Activated naive CD8-positive, alpha-beta T cell treated with anti-CD3 and anti-CD28 coated beads, Interleukin-2, amount 50 U/mL, for 24 hours (primary cell): ENCODE measurements at places on chromosomes 1 and 21.
A peak's percentile ranks its signal among the peaks of the same experiment; 100 is the strongest.

- DNase-seq, result no peak
Measured at GRCh38 chr1:206797534-206798383, 25.5 kb upstream of the IL10 start.

DNA sequence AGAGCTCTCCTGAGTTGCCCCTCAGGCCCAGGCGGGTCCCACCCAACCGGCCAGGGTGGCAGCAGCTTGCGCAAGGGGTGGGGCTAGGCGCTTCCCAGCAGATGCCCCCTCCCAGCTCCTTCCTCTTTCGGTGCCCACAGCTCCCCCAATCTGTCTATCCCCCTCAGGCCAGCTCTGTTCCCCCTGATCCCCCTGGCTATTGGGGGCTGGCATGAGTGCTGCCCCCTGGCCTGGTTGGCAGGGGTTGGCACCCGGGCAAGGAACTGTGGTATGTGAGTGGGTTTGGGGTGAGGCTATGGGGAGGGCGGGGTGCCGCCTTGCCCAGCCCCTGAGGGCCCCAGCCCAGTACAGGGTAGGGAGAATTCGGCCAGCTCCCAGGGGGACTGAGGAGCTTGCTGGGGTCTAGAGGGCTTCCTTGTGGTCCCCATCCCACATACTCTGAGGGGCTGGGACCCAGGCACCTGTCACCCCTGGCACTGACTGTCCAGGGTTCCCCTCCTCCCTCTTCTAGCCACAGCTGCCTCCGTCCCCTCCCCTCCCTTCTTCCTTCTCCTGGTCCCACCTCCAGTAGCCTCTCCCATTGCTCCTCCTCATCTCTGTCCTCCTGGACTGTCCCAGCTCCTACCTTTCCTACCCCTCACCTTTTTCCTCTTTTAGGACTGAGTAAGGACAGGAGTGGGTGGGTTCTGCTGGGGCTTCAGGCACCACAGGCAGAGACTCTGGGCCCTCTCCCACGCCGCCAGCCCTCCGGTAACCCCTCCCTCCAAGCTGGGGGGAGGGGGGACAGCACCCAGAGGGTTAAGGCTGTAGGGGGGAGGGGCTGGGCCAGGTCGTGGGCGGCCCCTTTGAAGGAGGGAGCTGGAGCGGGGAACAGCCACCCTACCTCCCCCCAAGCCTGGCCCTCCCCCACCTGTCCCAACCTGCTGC lies 5.7 kb downstream of the ZBTB7B start:
- peak; percentile 35 for DNase-seq

- no peak for DNase-seq
Measured at GRCh38 chr21:33348706-33349105, 23.9 kb downstream of the IFNAR1 start.

DNA sequence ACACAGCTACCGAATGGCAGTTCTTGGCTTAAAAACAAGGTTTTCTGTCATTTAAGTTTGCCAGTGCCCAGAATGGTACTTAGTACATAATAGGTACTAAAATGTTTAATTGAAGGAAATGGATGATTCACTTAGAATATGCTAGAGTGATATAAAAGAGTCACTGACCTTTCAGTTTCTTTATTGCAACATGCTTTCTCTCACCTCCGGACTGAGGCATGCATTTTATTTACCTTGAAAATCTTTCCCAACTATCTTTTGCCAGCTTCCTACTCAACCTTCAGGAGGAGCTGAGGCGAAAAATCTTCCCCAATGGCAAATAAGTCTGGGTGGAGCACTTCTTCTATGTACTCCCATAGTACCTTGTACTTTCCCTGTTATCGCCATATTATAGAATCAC lies 244.9 kb downstream of the ZNF648 start:
- no peak for DNase-seq

- DNase-seq, result no peak
Measured at GRCh38 chr1:74690364-74690696, 16.7 kb upstream of the ERICH3 start.

GRCh38 chr1:109161858-109162606 lies 48.1 kb downstream of the ELAPOR1 start:
- DNase-seq, result peak; percentile 15

DNA sequence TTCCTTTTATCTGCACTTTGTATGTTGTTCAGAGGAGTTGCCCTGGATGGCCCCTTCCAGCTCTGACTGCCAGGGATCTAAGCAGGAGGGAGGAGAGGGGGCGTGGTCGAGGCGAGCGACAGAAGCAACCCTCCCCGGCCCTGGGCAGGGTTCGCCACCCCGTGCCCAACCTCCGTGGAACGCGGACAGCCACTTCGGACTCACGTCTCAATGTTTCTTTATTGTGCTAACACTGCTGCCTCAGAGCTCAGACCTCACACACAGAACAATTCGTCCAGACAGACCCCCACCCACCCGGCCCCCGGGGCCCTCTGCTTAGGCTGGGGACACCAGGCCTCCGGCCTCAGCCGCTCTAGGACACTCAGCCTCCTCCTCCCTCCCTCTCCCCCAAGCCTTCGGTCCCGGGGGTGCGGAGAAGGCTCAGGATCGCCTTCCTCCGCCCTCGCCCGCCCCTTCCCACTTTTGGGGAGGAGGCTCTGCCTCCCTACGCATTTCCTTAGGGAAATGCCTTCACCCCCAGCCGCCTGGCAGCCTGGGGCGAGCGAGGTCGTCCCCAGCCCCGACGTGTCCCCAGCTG lies 8.3 kb downstream of the VSIG8 start:
- peak; percentile 48 for DNase-seq

DNA sequence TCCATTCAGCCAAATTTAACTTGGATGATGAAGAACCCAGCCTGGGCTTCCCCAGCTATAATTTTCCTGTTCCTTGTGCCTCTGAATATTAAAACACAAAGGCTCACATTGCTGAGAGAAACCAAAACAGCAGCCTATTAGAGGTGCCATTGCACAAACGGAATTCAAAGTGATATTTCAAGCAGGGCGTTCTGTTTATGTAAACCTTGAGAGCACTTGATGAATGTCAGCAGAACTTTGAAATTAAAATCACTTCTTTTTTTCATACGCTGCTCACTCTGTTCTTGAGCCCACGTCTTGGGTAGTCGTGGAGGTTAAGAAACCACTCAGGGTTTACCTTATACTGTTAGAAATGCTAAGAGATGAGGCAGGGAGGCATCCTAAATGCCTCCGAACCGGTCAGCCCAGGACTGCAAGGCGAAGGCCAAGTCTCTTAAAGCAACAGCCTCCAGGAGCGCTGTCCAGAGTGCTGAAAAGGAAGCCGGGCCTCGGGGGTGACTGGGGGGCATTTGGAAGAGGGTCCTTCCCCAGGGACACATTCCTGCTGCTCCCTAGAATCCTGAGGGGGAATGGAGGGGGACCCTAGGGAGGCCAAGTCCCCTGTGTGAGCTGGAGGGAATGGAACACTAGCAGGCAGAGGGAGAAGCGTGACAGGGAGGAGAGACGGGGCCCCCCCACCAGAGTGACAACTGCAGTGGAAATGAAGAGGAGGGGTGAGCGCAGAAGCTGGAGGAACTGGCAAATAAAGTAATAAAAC lies 154.8 kb upstream of the VAMP3 start:
- DNase-seq, result peak; percentile 10

DNA sequence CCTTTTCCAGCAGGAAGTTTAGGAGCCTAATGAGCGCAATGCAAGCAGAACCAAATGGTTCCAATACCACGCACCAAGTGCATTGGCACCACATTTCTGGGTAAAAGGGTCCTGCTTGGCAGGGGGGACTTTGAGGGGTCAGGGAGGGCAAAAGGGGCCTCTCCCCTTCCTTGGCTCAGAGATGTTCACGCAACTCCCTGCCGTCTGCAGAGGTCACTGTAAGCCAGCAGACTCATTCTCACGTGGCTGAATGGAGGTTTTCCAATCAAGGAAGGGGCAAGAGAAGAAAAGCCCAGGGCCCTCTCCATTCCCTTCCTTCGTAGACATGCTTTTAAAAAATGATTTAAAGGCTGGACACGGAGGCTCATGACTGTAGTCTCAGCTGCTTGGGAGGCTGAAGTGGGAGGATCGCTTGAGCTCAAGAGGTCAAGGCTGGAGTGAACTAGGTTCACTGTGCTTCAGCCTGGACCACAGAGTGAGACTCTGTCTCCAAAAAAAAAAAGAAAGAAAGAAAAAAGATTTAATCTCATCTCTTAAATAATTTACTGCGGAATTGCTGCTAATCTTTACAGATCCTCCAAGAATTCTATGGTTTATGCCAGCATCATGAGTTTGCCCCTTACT lies 80.3 kb downstream of the RUNX3 start:
- no peak for DNase-seq

- no peak for DNase-seq
Measured at GRCh38 chr1:111850109-111850508, 94.4 kb downstream of the DDX20 start.

DNA sequence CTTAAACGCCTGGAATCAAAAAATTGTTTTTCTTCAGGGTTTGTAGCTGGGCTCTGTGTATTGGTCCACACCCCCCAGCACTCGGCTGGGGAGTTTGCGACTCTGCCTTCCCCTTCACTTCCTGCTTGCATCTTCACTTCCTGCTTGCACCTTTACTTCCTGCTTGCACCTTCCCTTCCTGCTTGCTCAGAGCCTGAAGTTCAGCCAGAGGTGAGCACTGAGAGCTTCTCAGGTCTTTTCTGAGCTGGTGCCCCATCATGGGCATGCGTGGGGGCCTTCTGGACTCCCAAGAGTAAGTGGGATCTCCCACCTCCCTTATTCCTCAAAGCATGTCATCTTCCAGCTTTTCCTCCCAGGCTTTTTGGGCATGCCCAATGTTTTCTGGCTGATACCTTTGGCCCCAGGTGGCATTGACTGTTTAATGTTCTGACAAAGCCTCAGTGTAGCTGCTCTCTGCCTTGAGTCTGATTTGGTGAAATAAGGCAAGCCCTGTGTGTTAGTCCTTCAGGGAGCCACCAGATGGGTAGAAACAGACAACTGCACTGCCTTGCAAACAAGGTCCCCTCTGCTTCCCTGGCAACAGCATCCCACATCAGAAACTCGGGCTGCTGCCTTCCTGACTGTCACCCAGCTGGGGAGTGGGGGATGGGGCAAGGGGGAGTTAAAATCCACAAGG lies 3.5 kb downstream of the KRTAP10-2 start:
- DNase-seq, result peak; percentile 18

GRCh38 chr1:91148641-91149069 lies 126.8 kb upstream of the ZNF644 start:
- no peak for DNase-seq

DNA sequence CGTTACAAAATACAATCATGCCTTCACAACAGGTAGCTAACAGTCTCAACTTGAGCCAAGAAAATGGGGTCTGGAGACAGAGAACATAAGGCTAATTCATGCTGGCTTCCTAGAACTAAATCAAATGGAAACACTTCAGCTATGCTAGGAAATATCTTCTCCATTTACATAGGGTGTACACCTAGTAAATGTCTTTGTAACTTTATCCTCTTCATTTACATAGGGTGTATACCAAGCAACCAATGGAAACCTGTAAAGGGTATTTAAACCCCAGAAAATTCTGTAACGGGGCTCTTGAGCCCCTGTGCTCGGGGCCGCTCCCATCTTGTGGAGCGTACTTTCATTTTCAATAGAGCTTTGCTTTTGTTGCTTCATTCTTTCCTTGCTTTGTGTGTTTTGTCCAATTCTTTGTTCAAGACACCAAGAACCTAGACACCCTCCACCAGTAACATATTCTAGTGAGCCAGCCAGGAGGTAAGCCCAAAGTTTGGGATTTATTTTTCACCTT lies 19.5 kb upstream of the CYP4X1 start:
- DNase-seq, result no peak

- DNase-seq, result no peak
Measured at GRCh38 chr1:167512046-167512654, 6.2 kb downstream of the CD247 start.

DNA sequence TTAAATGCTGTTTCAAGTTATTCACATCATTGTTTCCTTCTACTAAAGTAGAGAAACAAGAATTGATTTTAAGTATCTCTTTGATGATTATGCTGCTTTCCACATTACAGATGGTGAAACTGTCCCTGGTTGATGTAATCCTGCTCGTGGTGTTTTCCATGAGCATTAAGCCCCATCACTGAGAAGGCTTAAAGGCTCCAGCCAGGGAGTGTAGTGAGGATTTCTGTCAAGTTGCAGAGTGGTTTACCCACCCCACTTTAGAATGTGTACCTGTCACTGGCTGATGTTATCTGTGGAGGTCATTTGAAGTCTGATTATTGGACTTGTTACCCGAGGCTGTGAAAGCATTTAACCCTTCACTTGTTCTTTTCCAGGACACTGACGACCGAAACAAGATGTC lies 12.9 kb downstream of the CERS2 start:
- DNase-seq, result no peak

GRCh38 chr1:6961289-6961688 lies 176.0 kb downstream of the CAMTA1 start:
- no peak for DNase-seq

- no peak for DNase-seq
Measured at GRCh38 chr1:20431176-20431460, 54.9 kb downstream of the CAMK2N1 start.

DNA sequence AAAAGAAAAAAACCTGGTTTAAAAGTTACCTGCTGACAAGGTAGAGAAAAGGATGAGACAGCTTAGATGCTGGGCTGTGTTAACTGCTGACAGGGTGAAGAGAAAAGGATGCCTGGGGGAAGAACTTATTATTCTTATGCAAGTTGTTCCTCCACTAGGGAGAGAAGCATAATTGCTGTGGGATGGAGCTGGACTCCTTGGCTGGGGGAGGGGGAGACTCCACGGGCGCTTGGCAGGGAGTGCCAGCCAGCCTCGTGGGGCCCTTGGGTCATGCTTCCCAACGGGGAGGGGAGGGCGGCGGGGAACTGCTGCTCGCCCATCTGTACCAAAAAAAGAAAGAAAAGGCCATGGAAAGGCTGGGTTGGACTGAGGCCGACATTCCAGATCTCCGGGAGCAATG lies 47.2 kb downstream of the SYCP1 start:
- DNase-seq, result no peak

GRCh38 chr1:93000751-93001175 lies 39.5 kb upstream of the DIPK1A start:
- DNase-seq, result no peak

DNA sequence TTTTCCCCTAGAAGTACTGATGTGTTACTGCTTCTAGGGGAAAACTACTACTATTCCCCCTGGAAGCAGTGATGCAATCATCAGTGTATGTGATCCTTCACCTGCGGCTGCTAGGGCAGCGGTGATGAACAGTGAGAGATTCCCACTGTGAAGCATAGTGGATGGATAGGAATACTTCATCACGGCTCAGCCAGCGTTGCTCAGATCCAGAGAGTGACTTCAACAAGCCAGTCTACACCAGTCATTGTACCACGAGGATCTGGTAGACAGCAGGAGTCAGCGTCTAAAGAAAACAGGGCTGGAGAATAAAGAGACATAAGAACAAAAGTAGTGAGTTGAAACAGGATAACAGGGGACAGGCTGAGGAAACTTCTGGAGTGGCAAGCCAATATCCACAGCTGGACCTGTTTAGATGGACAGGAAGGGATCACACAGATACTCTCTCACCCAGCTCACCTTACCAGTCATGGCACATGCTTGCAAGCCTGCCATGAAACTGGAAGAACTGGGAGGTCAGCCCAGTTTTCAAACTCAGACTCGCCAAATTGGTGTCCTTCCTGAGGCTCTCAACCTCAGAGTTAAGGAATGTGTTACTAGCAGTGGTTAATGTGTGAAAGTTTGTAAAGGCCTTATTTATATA lies 42.4 kb upstream of the LRRC52 start:
- DNase-seq, result no peak
